ENCODE measurements at places on chromosomes 5 and 9.

- DNase-seq, result no peak
These were observed 24.4 kb downstream of the C5orf22 start for GRCh38 chr5:31556461-31556860.

- no peak for DNase-seq
These were observed 319.7 kb downstream of the GLIS3 start for GRCh38 chr9:3980212-3980611.

DNA sequence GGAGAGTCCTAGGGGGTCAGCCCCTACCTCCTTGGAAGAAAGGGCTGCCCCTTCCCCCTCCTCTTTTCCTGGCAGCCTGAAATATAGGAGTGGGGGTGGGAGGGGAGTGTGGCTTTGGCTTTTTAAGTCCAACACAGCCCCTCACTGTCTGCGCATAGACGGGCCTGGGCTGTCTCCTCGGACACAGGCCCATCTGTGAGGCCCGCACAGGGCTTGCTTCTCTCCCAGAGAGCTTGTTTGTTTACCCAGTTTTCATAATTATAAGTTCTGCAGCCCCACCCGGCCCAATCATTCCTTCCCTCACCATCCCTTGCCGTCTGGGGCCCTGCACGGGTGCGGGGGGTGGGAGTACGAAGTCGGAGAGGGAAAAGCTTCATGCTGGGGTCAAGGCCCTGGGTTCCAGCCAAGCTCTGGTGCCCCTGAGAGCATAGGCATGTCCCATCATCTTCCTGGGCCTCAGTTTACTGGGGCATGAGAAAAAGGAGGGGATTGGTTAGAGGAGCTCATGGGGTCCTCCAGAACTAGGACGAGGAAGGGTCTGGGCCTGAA, 54.0 kb upstream of the STXBP1 start:
- no peak for DNase-seq

DNA sequence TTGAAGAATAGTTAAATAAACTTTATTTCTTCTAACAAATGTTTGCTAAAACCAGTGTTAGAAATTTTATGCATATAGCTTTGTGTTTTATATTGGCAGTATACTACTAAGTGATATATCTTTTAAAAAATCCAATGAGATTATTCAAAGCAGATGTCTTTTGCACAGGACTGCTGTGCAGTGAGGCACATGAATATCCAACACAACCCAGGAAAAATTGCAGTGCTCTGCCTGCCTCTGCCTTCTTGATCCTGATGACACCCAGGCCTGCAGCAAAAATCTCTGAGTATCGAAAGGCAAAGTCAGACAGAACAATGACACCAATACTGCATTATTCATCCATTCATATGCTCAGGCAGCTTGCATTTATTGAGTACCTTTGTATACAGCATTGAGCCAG, 1076.5 kb upstream of the ARRDC3 start:
- DNase-seq, result no peak

- no peak for DNase-seq
These were observed 27.9 kb upstream of the TLE1 start for GRCh38 chr9:81717061-81717746.

DNA sequence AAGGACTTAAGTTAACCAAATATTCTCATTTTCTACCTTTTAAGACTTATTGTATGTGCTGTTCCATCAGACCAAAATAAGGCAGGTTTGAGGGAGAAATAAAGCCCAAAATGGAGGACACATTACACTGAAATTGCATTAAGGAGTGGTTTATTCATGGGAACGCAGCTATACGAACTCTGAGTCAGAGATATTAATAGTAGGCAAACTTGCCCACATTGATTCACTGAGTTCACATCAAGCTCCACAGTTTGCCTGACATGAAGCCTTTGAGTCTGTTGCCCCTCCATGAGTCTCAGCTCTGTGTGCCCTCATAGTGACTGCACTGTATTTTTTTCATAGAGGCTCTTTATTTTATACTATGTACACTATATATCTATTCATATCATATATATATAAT, 135.0 kb upstream of the SNX2 start:
- no peak for DNase-seq

- DNase-seq, result no peak
These were observed 1067.8 kb upstream of the EDIL3 start for GRCh38 chr5:85452322-85453025.

DNA sequence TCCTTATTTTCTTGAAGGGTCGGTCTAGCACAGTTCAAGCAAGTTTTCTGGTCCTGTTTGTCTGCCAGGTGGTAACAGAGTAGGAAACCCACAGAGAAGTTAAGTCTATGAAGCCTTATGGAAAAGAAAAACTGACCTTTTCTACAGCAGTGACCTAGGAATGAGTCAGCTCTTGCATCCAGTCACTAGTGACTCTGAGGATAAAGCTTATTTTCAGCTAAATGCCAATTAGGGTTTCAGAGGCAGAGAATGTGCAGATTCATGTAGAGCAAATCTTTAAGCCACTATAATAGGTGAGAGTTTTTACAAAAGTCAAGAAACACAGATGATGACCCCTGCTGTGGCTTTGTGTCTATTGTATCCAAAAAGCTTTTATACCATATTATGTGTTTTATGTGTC, 100.7 kb downstream of the CWC27 start:
- no peak for DNase-seq

DNA sequence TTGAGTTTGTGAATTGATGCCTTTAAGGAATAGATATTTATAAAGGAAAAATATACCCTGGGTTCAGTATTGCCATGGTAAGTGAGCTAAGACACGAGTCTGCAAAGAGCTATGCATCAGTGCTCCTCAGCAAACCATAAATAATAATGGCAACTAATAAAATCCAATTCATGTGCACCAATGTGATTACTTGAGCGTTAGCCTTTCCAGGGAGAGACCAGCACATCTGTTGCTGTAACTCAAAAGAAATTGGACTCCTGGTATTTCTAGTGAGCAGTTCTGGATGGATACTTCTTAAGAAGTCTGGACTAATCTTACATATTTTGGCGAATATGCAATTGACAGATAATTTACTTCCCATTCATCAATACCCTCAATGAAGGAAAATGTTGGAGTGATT, 373.3 kb downstream of the ARHGEF28 start:
- no peak for DNase-seq
